ENCODE measurements at places on chromosomes 1 and 21.

DNA sequence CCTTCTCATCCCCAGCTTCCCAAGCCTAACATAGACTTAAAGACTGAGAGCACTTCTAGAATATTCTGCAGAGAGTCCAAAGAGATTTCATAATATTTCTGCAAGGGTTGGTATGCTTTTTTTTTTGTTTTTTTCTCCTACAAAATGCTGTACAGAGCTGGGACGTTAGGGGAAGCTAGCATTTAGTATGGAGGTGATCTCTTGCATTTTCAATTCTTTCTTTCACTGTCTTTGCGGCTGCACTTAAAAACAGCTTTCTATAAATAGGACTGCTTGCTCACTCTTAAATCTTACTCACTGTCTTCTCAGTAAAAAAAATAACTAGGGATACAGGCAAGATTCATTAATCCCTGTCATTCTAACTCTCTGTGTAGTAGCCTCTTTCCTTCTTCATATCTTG, 7.4 kb downstream of the DSCAM start:
- DNase-seq, result no peak

- no peak for DNase-seq
Observed at GRCh38 chr1:61506944-61507500, 217.9 kb downstream of the TM2D1 start.

DNA sequence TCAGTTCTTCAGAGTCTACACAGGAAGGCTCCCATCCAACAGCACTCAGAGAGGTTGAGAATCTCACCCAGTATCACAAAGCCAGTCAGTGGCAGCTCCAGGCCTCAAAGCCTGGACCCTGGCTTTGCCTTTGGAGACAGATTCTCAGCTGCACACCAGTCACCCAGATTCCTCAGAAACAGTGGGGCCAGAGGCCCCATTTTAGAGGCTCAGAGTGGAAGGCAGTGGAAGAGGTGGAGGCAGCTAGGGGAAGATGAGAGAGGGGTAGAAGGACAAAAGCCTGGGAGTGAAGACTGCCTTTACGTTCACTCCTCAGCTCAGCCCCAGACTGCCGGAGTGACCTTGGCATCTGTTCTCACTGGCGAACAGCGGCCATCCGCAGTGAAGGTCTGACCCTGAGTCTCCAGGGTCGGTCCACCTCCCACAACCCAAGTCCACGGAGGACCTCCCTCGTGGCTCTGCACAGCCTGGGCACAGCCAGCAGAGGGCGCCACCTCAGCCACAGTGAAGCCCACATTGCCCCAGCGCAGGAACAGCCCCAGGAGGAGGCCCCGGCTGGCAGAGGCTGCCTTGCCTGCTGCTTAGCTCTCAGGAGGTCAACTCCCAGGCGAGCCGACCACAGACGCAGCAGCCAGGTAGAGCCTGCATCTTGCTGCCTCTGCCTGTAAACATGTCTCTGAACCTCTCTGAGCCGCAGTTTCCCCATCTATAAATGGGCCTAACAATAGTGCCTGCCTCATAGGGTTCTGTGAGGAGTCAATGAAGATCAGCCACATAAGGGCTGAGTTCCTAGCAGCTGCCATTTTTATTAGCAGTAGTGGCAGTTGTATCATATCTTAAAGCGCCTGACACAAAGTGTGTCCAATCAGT, 5.9 kb upstream of the FNDC5 start:
- DNase-seq, result no peak

GRCh38 chr1:236753516-236753915, 41.6 kb upstream of the MTR start:
- no peak for DNase-seq

DNA sequence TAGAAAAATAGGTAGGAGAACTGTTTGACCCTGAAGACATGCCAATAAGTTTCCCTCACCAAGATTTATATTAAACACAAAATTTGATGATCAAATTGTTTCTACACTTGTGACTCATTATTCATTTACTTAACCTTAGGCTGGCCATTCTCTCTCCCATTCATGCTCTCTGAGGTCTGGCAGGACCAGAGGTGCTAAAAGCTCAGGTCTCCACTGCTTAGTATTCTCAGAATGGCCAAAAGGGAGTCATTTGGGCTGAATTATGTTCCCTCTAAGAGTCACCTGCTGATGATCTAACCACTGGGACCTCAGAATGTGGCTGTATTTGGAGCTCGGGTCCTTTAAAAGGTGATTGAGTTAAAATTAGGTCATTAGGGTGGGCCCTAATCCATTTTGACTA, 47.1 kb upstream of the ATP1B1 start:
- no peak for DNase-seq

GRCh38 chr1:5579966-5580365, 412.3 kb downstream of the NPHP4 start:
- no peak for DNase-seq

GRCh38 chr1:8633741-8634501, 183.5 kb downstream of the RERE start:
- DNase-seq, result no peak

DNA sequence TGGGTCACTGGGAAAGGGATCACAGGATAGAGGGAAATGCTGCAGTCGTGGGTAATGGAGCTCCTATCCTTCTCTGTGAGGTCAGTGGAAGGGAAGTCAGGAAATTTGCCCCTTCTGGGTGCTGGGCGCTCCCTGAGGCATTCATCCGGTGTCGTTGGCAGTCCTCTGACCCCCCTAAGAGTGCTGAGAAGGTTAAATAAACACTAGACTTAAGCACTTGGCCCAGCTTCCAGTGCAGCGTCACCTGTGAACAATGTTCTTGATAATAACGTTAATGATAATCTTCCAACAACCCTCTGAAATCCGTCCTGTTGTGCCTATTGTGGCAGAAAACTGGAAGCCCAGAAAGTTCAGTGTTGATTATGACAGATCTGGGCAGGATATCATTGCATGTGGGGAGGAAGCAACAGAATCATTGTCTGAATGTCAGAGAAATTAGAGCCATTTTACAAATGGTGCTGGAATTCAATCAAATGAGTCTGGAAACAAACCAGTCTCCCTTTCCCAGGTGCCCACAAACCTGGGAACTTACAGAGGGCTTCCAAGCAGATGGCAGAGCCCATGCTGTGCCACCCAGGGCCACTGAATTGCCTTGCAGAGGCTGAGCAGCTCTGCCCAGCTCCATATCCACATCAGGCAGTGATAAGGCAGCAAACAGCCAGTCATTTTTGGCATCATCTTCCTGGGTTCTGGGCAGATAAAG, 216.8 kb downstream of the KAZN start:
- DNase-seq, result no peak

DNA sequence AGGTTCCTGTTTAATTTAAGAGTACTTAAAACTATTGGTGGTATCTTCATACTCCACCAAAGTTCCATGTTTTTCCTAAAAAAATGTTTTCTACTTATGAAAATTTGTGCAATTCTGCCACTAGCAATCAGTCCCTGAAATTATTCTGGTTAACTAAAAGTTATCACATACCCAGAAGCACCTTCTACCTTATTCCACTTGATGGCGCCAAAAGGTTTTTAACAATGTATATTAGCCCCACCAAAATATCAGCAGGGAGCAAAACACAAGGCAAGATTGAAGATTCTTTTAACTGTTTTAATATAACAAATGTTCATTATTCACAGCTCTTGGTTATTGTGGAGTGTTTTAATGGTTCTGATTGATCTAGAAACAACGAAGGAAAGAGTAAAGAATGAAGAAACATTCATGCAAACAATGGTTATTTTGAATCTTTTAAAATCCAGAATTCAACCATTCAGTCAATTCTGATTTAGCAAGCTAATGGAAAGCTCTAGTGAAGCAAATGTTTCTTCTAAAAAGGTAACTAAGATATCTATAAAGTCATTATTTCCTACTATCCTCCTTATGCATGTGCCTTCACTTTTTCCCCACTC, 67.2 kb downstream of the TTLL7 start:
- DNase-seq, result peak; percentile 6

- DNase-seq, result no peak
Observed at GRCh38 chr1:39105841-39106765, 80.0 kb downstream of the NDUFS5 start.

GRCh38 chr1:30526652-30527345, 196.6 kb downstream of the MATN1 start:
- DNase-seq, result no peak
